ENCODE measurements at places on chromosomes 4 and X.

GRCh38 chr4:67712650-67713528 lies 11.9 kb upstream of the UBA6 start:
- DNase-seq, result no peak
- H3K36me3 ChIP-seq, result peaks cover 39% of the 10 kb centered on the region
- peak overlapping the region; percentile 92 for H3K27ac ChIP-seq
- peaks cover 4% of the 10 kb centered on the region for H3K27me3 ChIP-seq
- H3K4me1 ChIP-seq, result peaks cover 36% of the 10 kb centered on the region

GRCh38 chr4:76896614-76897535 lies 1.1 kb downstream of the SOWAHB start:
- DNase-seq, result peak; percentile 65
- H3K4me3 ChIP-seq, result peak overlapping the region; percentile 79
- no peak overlapping the region for H3K27ac ChIP-seq
- peaks cover 35% of the 10 kb centered on the region for H3K4me1 ChIP-seq

DNA sequence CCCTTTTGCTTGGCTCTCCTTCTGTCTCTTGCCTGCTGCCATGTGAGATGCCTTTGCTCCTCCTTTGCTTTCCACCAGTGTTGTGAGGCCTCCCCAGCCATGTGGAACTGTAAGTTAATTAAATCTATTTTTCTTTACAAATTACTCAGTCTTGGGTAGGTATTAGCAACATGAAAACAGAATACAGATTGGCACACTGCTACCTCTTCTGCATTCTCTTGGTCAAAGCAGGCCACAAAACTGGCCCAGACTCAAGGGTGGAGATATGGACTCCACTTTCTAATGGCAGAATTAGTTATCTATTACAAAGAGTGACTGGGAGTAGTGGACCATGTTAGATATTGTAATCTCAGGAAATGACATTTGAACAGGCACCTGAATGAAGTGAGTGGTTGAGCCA lies 21.5 kb upstream of the CCDC149 start:
- H3K27ac ChIP-seq, result no peak overlapping the region
- no peak for DNase-seq
- peaks cover 10% of the 10 kb centered on the region for H3K36me3 ChIP-seq
- H3K27me3 ChIP-seq, result peaks cover 4% of the 10 kb centered on the region
- peaks cover 5% of the 10 kb centered on the region for H3K4me1 ChIP-seq

GRCh38 chrX:48631376-48632090 lies 34.2 kb downstream of the WDR13 start:
- H3K4me1 ChIP-seq, result no peaks in the 10 kb centered on the region
- DNase-seq, result peak; percentile 68
- H3K36me3 ChIP-seq, result no peaks in the 10 kb centered on the region

DNA sequence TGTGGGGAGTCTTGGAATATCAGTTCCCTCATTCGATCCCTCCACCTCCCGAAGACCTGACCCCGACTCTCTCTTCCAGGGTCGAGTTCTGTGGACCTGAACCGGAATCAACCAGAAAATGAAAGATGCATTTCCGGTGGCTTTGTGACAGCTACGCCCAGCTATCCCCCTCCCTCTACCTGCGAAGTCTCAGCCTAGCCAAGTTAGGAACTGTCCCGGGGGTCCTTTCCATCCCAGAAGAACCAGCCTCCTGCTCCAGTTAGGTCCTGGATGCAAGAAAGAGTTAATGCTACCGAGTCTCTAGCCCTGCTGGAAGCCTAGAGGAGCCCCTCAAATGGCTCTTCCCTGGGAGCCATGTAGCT lies 13.4 kb upstream of the ETDC start:
- H3K36me3 ChIP-seq, result peaks cover 8% of the 10 kb centered on the region
- peak overlapping the region; percentile 82 for H3K4me3 ChIP-seq
- H3K4me1 ChIP-seq, result peaks cover 9% of the 10 kb centered on the region
- no peak overlapping the region for H3K27ac ChIP-seq
- peaks cover 6% of the 10 kb centered on the region for H3K27me3 ChIP-seq

DNA sequence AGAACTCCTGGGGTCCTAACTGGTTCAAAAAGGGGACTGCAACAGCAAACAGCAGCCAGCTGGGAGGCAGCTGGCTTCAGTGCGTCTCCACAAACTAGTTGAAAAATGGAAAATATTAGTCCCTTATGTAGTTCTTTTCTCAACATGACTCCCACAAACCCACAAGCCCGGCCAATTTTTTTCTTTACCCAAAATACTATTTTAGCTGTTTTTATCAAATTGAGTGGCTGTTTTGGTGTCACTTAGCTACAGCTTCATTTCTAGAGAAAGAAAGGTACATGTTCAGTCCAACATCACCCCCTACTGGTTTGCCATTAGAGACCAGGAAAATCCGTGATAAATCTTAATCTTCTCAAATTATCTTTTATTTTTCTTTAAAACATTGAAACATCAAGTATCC lies 97.2 kb downstream of the GUCY2F start:
- no peaks in the 10 kb centered on the region for H3K36me3 ChIP-seq
- peaks cover under 1% of the 10 kb centered on the region for H3K4me1 ChIP-seq
- H3K27me3 ChIP-seq, result no peaks in the 10 kb centered on the region
- peak; percentile 8 for DNase-seq
- no peak overlapping the region for H3K4me3 ChIP-seq

Measured in nephron progenitor cell (in vitro differentiated cells).